ENCODE measurements at places on chromosomes 5 and 9.
A peak's percentile ranks its signal among the peaks of the same experiment; 100 is the strongest.

DNA sequence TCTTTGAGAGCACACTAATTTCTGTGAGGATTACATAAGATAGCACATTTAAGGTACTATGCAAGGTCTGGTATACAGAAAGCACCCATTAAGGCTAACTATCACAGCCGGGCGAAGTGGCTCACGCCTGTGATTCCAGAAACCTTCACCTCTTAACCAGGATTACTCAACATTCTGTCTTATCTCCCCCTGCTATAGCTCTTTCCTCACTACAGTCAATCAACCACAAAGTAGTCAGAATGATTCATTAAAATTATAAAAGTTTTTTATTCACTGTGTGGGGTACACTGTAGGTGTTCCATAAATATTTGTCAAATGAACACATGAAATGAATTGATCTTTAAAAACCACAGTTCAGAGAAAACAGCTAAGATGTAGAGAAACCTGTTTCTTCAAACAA is 48.7 kb downstream of the CHD1 start:
- no peak for DNase-seq

DNA sequence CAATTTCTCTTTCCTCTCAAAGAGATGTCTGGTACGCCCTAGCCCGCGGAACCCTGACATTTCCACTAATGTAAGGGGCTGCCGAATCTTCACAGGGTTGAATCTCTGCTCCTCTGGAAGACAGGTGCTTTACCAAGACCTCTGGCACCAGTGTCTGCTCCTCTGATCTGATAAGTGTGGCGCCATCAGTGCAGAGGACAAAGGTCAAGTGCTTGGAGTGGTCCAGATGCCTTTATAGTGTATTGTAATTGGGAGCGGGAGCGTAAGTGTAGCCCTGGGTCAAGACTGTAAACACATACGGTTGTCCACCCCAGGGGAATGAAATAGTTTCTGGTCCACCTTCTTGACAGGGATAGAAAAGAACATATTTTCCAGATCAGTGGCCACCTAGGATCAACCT is 17.7 kb downstream of the ADAMTSL2 start:
- DNase-seq = no peak

DNA sequence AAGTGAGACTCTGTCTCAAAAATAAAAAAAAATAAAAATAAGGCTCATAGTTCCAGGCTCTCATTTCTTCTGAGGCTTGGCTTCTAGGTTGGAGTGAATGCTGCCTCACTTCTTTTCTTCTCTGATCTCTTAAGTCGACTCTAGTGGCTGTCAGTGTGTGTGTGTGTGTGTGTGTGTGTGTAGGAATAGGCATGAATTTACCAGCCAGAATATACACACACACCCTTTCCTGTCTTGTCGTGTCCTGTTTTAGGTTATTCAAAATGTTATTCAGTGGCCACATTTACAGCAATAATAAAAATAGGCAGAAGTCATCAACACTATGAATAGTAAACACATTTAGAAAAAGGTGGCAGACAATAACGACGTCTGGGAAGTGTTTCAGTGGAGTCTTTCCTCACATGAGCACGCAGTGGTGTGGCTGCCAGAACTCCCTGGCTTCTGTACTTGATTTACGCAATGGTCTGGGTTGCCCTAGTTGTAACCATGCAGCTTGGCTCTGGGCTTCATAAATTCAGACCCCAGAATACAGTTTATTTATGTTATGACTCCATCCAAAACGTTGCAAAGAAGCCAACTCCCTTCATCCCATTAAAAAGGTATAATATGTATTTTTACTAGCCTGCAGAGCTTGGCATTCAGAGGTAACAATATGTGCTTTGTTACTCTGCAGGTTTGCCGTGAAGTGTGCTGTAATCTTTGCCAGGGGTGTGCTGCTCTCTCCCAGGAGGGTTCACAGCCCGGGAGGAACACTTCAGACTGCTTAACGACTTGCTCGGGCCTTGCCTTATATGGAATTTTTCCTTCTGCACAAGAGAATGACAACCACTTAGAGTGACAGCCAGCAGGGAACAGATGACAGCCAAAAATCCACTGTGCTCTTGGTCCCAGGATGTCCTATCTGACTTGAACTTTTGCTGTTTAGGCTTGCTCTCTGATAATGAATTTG is 34.4 kb upstream of the PALM2AKAP2 start:
- DNase-seq = peak; percentile 62

DNA sequence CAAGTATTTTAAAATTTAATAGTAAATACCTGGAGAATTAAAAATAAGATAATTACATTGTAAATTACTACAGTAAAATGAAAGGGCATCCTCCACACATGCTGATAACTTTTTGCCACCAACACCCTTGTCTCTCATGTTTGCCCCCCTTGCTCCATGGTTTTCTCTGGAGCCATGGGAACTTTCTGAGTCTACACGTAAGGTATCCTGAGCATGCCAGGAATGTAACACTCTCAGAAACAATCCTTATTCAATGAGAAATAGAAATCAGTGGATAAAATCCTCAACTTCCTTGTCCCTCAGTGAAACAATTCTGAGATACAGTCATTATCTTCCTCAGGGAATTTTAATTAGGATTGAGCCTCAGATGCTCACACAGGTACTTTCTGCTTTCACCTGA is 108.9 kb downstream of the IZUMO3 start:
- DNase-seq = no peak

GRCh38 chr9:2066312-2067273 is 51.4 kb downstream of the SMARCA2 start:
- no peak for DNase-seq

DNA sequence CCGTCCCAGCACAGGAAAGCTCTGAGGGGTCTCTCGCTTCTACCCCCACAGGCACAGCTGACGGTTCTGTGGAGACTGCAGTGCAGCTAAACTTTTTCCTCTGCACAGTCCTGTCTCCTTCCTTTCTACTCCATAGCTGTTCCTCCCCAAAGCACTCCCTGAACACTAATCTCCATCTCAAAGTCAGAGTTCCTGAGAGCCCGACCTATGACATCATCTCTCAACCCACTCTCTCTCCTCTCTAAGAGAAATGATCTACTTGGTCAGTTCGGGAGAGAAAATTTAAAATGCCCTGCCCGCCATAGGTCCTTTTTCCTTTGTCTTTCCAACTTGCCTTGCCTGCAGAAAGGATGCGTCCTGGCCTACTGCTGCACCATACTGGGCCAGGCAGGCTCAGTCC is 90.6 kb downstream of the FANCC start:
- no peak for DNase-seq

DNA sequence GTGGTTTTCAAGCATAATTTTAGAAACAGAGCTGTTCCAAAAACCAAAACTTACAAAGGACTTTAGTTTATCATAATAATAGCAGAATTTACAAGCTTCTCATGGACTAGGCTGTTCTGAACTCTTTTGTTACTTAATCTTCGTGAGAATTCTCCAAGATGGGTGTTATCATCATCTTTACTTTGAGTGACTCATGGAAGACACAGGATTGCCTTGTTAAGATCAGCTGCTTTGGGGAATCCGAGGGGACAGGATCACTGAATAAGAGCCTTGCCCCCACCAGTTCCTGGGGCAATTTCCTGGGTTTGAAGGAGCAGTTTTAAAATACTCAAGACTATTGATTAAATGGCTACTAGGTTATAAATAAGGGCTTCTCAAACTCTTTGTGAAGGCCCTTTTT is 80.5 kb downstream of the CFAP90 start:
- DNase-seq = no peak

- DNase-seq = no peak
These were observed 56.2 kb upstream of the APC start for GRCh38 chr5:112681481-112681908.

GRCh38 chr9:77673941-77674791 is 26.0 kb upstream of the GNA14 start:
- DNase-seq = no peak

DNA sequence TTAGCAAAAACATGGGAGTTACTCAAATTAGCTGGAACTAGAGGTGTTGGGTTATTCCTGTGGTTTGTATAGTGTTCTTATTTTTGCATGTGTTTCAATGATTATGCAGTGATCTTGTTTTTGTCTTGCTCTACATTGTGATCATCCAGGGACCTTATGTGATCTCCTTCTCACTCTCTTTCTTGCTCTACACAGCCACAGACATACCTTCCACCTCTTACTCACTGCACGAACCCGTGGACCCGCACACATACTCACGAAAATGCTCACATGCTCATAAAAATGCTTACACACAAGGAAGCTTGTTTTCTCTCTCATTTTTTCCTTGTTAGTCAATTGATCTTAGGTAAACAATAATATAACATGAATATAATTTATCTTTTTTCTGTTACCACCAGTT is 187.1 kb downstream of the KDM4C start:
- no peak for DNase-seq

GRCh38 chr9:82196622-82197441 is 208.3 kb downstream of the SPATA31D1 start:
- peak; percentile 97 for DNase-seq

DNA sequence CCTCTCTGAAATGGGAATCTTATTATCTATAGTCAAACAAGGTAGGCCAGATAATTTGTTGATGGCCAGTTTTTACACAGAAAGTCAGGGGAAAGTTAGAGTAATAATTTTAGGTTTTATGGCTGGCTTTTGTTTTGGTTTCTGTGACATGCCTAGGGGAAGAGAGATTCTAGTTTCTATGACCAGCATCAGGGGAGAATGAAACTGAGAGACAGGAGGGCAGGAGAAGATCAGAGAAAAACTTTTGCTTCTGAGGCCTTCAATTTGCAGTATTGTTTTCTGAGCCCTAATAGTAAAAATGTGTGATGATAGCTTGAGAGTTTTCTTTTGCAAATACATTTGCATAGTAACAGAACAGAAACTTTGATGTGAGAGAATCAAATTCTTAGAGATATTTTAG is 564.3 kb downstream of the ZNF608 start:
- no peak for DNase-seq

DNA sequence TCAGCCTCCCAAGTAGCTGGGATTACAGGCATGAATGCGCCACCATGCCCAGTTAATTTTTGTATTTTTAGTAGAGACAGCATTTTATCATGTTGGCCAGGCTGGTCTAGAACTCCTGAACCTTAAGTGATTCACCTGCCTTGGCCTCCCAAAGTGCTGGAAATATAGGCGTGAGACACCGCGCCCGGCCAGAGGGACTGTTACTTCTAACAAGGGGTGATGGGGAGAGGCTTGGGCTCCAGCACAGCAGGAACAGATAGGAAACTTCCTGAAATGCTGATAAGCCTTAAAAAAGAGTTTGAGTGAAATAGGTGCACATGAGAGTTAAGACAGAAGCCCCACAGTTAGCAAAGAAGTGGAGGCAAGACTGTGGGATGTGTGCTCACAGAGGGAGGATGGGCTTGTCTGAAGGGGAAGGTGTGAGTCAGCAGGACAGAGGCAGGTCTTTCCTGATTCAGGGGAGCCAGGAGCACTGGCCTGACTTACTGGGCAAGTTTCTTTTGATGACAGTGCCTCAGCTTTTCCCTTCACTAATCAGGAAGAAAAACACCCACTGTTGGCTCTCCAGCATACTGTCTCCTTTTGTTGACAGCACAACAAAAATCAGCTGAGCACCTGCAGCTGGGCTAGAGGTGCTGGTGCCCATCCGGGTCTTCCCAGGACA is 68.4 kb downstream of the RAD23B start:
- no peak for DNase-seq

DNA sequence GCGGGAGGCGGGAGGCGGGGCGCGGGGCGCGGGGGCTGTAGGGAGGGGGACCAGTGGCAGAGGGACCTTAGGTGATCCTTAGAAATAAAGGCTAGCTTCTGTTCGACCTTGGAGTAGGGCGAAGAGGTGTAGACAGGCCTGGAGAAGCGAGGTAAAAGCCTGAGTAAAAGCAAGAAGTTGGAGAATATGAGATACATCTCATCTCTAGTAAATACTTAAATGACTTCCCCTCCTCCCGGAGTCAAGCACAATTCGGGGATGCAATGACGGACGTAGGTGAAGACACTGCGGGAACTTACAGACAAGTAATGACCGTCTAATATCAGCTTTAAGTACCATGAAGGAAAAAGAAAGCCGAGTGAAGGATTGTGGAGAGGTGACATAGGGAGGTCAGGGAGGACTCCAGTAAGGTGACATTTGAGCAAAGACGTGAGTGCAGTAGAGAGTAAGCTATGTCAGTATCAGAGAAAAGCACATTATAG is 466 bp downstream of the SMC2 start:
- DNase-seq = peak; percentile 76

GRCh38 chr9:72814083-72814597 is 138.7 kb downstream of the ALDH1A1 start:
- DNase-seq = no peak

DNA sequence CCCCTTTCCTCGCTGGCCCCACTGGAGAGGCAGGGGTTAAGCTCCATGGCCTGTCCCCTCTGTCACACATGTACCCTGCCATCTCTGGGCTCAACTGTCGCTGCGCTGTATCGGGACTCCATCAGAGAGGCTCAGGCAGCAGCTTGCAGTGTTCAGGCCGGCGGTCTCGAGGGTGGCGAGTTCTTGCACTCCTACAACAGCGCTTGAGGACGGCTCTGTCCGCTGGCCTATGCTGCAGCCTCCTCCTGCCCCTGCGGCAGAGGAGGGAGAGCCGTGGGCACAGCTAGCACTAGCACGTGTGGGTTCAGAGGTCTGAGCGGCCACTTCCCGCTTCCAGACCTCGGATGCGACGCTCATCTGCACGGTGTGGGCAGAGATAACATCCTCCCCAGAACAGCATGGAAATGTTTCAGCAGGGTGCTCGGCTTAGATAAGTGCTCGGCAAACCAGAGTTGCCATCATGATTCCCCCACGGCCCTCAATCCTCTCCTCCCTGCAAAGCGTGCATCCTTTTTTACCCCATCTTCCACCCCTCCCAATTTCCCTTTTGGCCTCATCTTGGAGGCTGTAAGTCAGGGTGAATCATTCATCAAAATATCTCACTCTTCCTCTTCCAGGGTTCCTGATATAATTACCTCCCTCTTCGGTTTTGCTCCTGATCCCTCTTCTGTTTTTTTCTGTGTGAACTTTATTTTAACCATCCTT is 41.9 kb upstream of the FUBP3 start:
- DNase-seq = no peak

DNA sequence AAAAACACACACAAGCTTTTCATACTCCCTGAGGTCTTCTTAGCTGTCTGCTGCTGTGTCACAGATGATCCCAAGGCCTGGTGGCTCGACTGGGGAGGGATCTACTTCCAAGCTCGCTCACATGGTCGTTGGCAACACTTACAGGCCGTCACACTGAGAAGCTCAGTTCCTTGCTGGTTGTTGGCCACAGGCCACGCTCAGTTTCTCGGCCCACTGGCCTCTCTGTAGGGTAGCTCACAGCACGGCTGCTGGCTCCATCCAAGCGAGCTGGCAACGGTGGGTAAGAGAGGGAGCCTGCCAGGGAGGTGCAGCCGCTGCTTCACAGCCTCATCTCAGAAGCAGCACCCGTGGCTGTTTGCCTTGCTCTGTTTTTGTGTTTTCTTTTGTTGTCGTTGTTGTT is 43.8 kb upstream of the GFPT2 start:
- DNase-seq = no peak

DNA sequence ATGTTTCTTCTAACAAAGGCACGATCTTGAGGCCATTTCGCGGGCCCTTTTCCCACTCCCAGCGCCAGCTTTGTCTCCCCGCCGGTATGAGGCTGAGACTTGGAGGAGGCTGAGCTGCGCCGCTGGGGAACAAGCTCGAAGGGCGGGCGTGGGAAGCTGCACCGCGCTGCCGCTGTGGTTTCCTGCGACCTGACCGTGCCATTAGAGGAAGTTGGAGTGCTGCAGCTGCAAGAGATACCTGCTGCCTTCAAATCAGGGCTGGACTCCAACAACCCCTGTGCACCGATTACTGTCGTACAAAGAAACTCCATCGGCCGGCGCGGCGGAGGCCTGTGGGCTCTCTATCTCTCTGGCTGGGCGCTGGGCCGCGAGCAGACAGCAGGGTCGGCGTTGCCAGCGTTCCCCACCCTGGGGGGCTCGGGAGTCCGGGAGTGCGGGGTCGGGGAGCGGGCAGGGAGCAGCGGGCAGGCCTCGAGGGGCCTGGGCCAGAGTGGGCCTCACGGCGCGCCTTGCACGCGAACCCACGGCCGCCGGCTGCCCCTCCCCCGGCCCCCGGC is 1.3 kb upstream of the ERBIN start:
- peak; percentile 66 for DNase-seq

Data from NCI-H1105 treated with DMSO at 0.1 percent for 48 hours (cell line).